ENCODE measurements at places on chromosomes 7 and 10. TPM values are rescaled to one million over a fixed set of nuclear protein-coding genes. Genes with fewer than 3 reads are reported as not detected.

CPA1 gene
- not detected for polyA plus RNA-seq

OR9A2 gene
- polyA plus RNA-seq = not detected

TUBAL3 gene
- not detected for polyA plus RNA-seq

SHLD2 gene
- polyA plus RNA-seq = 14.5 TPM

MCM10 gene
- not detected for polyA plus RNA-seq

NRCAM gene
- polyA plus RNA-seq = 0.61 TPM

LRIT1 gene
- polyA plus RNA-seq = not detected
